ENCODE measurements at places on chromosomes 4 and X. TPM values are rescaled to one million over a fixed set of nuclear protein-coding genes. Genes with fewer than 3 reads are reported as not detected.

The PPARGC1A gene
- 1.2 TPM for total RNA-seq

The CT55 gene
- total RNA-seq = 0.24 TPM

The SLC25A5 gene
- total RNA-seq = 454 TPM

The TMEM271 gene
- total RNA-seq = not detected

The XAGE3 gene
- not detected for total RNA-seq
